K562 (cell line): ENCODE measurements at places on chromosomes 11 and 22. TPM values are rescaled to one million over a fixed set of nuclear protein-coding genes. Genes with fewer than 3 reads are reported as not detected.

The CAT gene
- polyA plus RNA-seq = 99.1 and 110 TPM in 2 replicates

The AQP11 gene
- polyA plus RNA-seq = 0.37 and 0.51 TPM in 2 replicates

The SHISAL1 gene
- not detected in 2 replicates for polyA plus RNA-seq

- no peak for DNase-seq
Measured at GRCh38 chr11:71530602-71531001, 3.5 kb downstream of the KRTAP5-7 start.

DNA sequence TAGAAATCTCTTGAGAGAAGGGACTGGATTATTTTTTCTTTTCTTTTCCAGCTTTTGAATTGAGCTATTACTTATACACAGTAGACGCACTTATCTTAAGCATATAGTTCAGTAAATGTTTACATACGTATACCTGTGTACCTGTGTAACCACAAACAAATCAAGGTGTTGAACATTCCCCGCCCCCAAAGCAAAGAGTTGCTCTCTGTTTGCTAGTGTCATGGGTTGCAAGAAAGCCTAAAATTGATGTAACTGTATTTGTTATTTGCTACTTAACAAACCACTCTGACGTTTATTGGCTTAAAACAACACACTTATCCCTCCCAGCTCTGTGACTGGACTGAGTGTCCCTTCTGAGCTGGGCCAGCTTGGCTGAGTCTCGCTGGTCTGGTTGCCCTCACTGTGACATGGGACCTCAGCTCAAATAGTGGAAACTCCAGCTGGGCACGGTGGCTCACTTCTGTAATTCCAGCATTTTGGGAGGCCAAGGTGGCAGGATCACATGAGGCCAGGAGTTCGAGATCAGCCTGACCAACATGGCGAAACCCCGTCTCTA is 25.4 kb upstream of the CABP2 start:
- DNase-seq = no peak

GRCh38 chr11:100214791-100215190 is 472.3 kb upstream of the ARHGAP42 start:
- no peak for DNase-seq

- no peak for DNase-seq
Measured at GRCh38 chr11:77054084-77054483, 12.7 kb upstream of the CAPN5 start.

DNA sequence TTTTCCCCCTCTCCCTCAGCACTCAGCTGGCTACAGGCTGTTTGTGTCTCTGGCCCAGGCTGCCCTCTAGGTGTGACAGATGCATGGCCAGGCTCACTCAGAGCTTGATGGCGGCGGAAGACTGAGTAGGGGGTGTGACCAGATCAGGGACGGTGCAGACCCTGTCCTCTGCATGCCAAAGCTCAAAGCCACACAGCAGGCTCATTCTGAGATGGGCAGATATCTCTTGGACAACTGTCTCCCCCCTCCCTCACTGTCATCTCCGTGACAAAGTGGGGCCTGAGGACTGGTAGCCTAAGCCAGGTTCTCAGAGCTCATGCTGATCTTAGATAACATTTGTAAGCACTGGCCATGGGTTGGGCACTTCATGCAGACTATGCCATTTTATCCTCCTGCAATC is 231.3 kb downstream of the DSCAML1 start:
- DNase-seq = no peak

GRCh38 chr22:24758164-24758799 is 16.2 kb downstream of the PIWIL3 start:
- DNase-seq = peak; percentile 76

GRCh38 chr11:120424185-120424969 is 87.2 kb upstream of the GRIK4 start:
- no peak for DNase-seq

DNA sequence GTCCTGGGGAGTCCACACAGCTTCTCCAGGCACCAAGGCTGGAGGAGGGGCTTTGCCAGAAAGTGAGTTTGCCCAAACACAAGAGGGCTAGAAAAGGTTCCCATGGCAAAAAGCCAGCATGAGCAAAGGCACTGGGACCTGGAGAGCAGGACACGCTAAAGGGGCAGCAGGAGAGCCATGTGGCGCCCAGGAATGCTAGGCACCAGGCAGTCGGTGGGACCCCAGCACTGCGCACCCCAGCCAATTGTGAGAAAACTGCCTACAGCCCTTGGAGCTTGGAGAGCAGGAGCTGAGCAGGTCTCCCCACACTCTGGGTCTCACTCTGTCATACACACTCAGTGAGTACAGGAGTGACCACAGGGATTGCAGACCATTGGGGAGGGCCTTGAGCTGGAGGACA is 5.2 kb upstream of the RAB1B start:
- DNase-seq = no peak

- DNase-seq = peak; percentile 20
Measured at GRCh38 chr11:5808500-5809121, at the start of gene OR52N2. Gene OR52N2, plus strand, starts transcription at chr11:5808924. Its CDS starts 11,412 bp downstream, at chr11:5820336.

GRCh38 chr11:44833877-44834452 is 107.2 kb downstream of the TSPAN18 start:
- DNase-seq = no peak

GRCh38 chr22:24393848-24394247 is 33.6 kb upstream of the ADORA2A start:
- no peak for DNase-seq

DNA sequence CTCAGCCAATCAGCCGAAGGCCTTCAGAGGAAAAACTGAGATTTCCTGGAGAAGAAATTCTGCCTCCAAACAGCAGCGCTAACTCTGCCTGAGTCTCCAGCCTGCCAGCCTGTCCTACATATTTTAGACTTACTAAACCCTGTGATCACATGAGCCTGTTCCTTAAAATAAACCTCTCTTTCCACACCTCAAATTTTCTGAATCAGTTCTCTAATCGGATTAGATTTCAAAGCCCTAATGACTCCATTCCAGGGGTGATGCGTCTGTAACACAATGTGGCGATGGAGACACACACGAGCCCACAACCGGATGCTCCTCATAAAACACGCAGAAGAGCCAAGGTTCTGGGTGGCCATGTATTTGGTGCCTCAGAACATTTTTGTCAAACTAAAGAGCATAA is 1371.2 kb downstream of the BRD1 start:
- no peak for DNase-seq
